ENCODE measurements at places on chromosomes 2 and 18.

- no peak for DNase-seq
Observed at GRCh38 chr2:165953306-165953654, 296 bp downstream of the TTC21B start.

GRCh38 chr2:12430407-12431133 is 286.2 kb upstream of the TRIB2 start:
- DNase-seq = no peak

- DNase-seq = no peak
Observed at GRCh38 chr2:161722547-161723503, 98.6 kb downstream of the SLC4A10 start.

- no peak for DNase-seq
Observed at GRCh38 chr2:168138374-168138773, 109.0 kb downstream of the STK39 start.

DNA sequence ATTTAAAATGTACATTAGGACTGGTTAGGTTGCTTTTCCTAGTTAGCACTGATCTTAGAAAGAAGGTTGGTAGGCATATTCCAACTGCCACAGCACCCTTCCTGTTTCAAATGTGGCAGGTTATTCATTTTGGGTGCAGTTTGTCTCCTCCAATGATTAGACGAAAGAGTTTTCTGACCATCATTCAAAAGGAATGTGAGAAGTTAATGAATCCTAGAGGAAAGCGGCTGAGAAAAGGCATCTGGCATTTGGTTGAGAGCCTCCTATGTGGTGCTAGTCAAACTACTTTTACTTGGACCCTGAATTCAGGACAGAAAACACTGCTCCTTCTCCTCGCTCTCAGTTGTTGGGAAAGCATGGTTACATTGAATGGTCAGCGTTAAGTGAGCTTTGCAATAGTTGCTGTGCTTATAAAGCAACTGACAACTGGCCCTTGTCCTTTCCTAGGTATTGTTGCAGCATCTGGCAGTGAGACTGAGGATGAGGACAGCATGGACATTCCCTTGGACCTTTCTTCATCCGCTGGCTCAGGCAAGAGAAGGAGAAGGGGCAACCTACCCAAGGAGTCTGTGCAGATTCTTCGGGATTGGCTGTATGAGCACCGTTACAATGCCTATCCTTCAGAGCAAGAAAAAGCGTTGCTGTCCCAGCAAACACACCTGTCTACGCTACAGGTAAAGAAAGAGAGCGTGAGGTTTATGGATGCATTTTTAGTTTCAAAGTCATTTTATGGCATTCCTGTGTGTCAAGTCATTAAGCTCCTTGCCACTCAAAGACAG is 6.1 kb downstream of the TGIF1 start:
- no peak for DNase-seq

DNA sequence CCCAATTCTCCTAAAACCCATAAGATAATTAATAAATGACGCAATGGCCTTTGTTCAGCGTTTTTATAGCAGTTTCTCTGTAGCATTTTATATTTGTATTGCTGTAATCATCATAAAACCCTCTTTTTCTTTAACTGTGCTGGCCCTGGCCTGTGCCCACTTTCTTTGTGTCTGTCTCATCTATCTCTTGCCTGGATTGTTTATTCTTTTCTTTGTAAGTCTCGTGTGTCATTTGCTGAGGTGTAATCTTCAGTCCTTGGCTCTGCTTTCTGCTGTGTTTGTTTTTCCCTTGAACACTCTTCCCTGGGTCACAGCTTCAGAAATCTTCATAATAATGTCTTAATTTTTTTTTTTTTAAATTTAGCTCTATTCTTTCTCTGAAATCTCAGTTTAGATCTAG is 525.8 kb upstream of the LINC00305 start:
- DNase-seq = no peak

- DNase-seq = no peak
Observed at GRCh38 chr2:228629251-228629650, 447.8 kb upstream of the SPHKAP start.

- no peak for DNase-seq
Observed at GRCh38 chr2:221970389-221970788, 328.4 kb downstream of the PAX3 start.

DNA sequence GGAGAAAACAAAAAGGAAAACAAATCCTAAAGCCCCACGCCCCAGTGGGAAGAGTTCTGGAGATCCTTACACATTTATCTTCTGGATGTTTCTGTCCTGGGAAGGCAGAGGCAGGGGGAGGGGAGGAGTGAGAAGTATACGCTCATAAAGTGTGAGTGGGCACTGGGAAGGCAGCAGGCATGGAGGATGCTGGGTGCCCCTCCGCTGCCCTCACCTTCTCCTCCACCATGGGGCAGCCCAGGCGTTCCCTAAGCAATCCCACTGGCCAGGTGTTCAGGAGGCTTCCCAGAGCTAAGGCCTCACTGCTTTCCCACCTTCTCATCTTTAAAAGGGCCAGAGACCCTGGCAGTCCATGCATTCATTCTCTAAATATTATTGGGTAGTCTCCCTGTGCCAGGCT is 112.0 kb upstream of the SMAD2 start:
- DNase-seq = no peak

DNA sequence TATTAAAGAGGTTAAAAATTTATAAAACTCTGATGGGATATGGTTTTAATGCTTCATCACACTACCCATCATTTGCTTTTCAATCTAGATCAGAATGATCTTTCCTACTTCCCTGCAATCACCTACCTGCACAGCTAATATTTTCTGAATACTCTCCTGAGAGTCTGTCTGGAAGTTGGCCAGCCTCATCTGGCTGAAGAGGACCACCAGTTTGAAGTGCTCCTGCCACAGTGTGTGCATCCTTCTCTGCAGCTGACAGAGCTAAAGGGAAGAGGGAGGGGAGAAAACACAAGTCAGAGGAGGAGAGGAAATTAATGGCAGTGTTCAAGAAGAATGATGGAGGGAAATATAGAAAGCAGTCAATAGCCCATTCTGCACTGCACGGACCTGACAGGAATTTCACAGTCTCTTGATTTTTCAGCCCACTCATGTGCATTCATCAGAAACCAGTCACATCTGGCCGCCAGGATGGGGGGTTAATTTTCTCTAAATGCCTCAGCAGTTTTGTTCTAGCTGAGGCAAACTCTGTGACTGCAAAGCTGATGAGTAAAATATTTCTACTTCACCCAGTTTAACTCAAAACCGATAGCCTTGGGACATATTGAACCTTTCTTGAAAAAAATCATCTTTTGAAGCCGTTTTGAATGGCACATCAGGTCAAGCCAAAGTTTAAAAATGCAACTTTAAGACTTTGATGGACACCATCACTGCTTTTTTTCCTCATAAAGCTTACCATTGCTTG is 201.8 kb upstream of the KLHL14 start:
- no peak for DNase-seq

DNA sequence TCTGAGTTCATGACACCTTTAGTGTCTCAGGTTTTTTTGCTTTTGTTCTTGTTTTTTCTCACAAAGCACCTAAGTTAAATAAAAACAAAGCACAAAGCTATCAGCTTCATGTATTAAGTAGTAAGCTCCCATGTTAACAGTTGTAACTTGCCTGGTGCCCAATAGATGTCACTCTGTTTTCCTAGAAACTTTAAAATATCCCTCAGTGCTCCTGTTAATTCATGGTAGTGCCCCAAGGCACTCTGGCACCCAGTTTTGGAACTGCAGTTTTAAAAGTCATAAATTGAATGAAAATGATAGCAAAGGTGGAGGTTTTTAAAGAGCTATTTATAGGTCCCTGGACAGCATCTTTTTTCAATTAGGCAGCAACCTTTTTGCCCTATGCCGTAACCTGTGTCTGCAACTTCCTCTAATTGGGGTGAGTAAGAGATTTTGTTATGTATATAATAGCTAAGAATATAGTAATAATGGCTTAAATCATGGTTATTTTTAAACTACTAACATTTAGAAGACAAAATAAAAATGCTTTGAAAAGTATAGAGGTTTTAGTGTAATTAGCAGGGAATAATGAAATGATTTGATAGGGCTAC is 555.0 kb upstream of the TMEFF2 start:
- DNase-seq = no peak

DNA sequence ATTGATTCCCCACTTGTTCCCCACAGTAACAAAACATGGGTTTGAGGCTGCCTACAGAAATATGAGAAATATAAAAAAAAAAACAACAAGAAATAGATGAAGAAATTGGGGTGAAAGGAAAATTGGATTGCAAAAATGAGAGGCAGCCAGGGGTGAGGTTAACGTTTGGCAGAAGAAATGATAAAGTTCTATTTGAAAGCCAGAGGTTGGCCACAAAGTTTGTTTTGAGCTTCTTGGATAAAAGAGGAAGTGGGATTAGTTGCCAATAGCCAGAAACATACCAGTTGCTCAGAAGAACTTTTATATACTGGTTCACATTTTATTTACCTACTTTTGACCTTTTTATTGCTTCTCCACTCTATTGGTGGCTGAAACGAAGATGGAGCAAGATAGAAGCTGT is 67.5 kb downstream of the FASTKD2 start:
- DNase-seq = no peak

DNA sequence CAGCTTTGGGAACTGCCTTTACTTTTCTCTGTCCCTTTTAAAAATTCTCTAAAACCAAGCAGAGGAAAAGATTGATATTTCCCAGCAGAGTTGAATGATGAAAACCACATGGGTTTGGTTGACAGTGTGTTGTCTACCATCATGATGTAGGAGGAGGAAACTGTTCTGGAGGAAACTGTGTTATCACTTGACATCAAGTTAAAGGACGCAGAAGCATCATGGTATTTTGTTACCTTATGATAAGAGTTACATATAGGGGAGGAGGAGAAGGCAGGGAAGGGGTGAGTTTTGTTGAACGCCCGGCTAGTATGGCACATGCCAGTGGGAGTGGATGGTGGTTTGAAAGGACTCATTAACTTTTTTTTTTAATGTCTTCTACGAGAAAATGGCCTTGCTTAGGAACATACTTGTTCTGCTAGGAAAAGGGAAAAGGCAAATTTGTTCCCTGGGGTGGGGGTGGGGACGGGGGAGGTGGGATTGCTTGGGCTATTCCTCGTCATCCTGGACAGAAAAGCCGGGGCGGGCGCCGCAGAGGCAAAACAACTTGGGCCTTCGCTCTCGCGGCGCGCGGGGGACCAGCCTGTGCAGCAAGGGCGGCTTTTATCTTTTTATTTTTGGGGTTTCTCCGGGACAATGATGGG is 766 bp downstream of the TMEM17 start:
- DNase-seq = no peak

DNA sequence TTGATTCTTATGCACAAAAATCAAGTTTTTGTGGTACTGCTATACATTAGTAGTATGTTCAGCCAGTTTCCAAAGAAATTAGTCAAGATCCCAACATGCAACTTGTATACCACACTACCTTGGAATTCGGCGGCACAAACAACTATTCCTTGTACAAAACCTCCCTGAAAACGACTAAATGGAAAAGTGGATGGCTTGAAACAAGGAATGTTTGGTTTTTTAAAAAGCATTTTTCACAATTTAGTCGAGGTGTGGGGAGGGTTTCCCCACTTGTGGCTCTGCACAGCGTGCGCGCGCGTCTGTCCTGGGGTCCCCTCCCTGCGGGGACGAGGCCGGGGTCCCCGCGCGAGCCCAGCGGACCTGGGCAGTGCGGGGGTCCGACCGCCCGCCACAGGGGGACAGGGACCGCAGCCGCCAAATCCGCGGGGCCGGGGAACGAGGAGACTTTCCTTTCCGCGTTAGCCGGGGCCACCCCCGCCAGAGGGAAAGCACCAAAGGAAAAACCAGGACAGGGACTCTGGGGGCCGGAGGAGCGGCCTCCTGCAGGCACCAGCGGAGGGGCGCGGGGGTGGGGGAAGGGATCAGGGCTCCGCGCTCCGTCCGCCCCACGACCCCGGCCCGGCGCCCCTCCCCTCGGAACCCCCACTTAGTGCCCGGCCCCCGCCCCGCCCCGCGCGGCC is 534 bp upstream of the SOCS6 start:
- no peak for DNase-seq

- no peak for DNase-seq
Observed at GRCh38 chr2:135093670-135094330, 41.7 kb downstream of the RAB3GAP1 start.

GRCh38 chr2:120694034-120694433 is 41.6 kb upstream of the GLI2 start:
- DNase-seq = no peak

GRCh38 chr18:55735199-55735855 is 147.3 kb upstream of the TCF4 start:
- DNase-seq = no peak

GRCh38 chr2:151946899-151947812 is 118.9 kb upstream of the ARL5A start:
- no peak for DNase-seq

- no peak for DNase-seq
Observed at GRCh38 chr2:65331336-65332025, 100.9 kb downstream of the SPRED2 start.

- DNase-seq = no peak
Observed at GRCh38 chr2:236219411-236219810, 44.8 kb downstream of the ASB18 start.

DNA sequence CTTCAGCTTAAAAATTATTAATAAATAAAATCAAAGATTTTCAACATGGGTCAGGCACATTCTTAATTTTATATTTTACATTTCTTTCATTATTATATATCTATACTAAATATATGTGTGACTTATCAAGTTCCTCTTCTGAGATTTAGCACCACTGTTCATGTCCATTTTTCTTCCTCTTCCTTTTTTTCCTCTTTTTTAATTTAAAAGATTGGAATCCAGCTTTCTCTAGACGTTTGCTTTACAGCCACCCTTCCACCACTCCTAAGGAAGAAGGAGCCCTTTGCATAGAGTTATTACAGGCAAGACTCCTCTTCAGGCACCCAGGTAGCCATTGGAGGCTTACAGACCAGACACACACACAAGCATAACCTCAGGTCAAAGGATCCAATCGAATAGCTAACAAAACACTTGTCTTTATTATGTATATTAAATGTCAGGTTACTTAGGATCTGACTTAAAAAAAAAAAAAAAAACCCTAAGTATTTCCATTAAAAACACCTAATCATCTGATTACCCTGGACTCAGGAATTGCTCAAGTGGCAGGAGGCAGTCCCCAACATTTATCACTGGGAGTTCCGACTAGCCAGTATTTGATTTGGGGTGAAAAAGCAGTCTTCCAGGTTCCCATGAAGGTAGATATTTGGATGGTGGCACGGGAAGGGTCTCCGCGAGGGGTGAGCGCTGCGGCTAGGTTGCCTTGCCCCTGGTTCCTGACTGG is 2.4 kb upstream of the ZEB2 start:
- no peak for DNase-seq

GRCh38 chr2:53210538-53210937 is 557.1 kb upstream of the CHAC2 start:
- no peak for DNase-seq

DNA sequence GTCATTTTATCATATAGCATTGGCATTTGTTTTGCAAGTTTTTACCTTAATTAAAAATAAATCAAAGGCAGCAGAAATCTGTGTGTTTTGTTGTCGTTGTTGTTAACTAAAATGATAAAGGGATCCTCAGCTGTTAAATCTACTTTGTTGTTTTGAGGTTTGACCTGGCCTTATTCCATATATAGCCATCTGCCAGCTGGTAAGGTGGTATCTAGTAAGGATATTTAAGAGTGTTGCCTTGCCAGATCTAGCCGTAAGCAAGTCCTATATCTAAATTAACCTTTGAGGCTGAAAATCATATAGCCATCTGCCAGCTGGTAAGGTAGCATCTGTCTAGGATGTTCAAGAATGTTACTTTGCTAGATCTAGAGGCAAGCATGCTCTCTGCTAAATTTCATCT is 56.6 kb downstream of the BMPR2 start:
- DNase-seq = no peak

Measured in CD4-positive, CD25-positive, alpha-beta regulatory T cell (primary cell).